ENCODE measurements at places on chromosomes 2 and 18. TPM values are rescaled to one million over a fixed set of nuclear protein-coding genes. Genes with fewer than 3 reads are reported as not detected.

Gene SERPINB13
- total RNA-seq = not detected

Gene SP9
- total RNA-seq = not detected

Gene UGT1A4
- total RNA-seq = not detected

Gene CYP27C1
- total RNA-seq = not detected

All from activated naive CD8-positive, alpha-beta T cell treated with anti-CD3 and anti-CD28 coated beads, Interleukin-2, amount 10 ng/mL, durations not matched to agents 7 days and 5 days (primary cell).